ENCODE measurements at places on chromosomes 1 and 21. TPM values are rescaled to one million over a fixed set of nuclear protein-coding genes. Genes with fewer than 3 reads are reported as not detected.
A peak's percentile ranks its signal among the peaks of the same experiment; 100 is the strongest.

Gene PCP4L1
- 1.8 TPM for total RNA-seq

- DNase-seq, result no peak
Observed at GRCh38 chr1:8159470-8160024, 133.4 kb upstream of the ERRFI1 start.

GRCh38 chr1:82946096-82946605 is 1052.8 kb downstream of the TTLL7 start:
- peak; percentile 84 for DNase-seq

GRCh38 chr21:35150562-35151226 is 101.6 kb upstream of the RUNX1 start:
- DNase-seq, result no peak

GRCh38 chr1:196380316-196380715 is 227.9 kb downstream of the KCNT2 start:
- no peak for DNase-seq

DNA sequence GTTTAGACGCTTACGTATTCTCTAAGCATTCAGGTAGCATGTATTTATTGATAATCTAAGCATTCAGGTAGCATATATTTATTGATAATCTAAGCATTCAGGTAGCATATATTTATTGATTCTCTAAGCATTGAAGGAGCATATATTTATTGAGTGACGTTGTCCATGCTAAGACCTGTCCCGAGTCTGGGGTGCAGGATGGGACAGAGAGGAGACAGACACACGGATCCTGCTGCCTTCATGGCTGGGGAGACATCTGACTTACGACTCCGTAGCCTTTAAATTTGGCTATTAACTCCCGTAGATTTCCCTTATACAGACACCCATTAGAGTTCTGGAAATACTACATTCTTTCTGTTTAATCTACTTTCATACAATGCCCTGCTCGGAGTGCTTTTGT is 982 bp downstream of the SCCPDH start:
- no peak for DNase-seq

Gene ZNF683
- not detected for total RNA-seq

Gene GJC2
- total RNA-seq, result 1.2 TPM

- DNase-seq, result no peak
Observed at GRCh38 chr1:245942856-245943255, 564.2 kb downstream of the SMYD3 start.

- no peak for DNase-seq
Observed at GRCh38 chr1:214977700-214978374, 104.7 kb upstream of the KCNK2 start.

GRCh38 chr1:77846966-77847365 is 41.5 kb upstream of the NEXN start:
- no peak for DNase-seq

- no peak for DNase-seq
Observed at GRCh38 chr1:101652484-101652883, 344.2 kb downstream of the OLFM3 start.

Gene PCAT6
- not detected for total RNA-seq

- no peak for DNase-seq
Observed at GRCh38 chr1:209720826-209721225, 16.2 kb downstream of the HSD11B1 start.

GRCh38 chr1:232987774-232988140 is 37.3 kb downstream of the NTPCR start:
- no peak for DNase-seq

Gene CCDC190
- 0.49 TPM for total RNA-seq

GRCh38 chr1:74908797-74909196 is 175.8 kb downstream of the TYW3 start:
- no peak for DNase-seq

DNA sequence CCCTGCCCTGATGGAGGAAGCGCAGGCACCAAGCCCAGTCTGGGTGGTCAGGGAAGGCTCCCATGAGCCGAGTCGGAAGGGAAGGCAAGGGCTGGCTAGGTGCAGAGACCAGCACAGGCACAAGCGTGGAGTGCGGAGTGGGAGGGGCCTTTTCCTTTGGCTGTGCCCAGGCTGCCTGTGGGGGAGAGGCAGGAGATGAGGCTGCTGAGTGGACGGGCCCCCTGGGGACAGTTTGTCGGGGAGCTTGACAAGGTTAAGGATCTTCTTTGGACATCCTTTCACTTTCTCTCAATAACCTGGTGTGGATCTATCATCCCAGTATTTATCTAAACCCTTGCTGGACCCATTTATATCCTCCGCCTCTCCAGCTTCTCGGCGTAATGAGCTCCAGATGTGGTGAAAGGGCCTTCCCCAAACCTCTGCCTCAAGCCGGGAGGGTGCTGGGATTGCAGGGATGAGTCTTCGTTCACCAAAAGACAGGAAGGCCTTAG is 42.9 kb downstream of the EPHB2 start:
- DNase-seq, result peak; percentile 55

Gene FAM151A
- not detected for total RNA-seq

- no peak for DNase-seq
Observed at GRCh38 chr1:165896277-165896676, 68.9 kb downstream of the UCK2 start.

DNA sequence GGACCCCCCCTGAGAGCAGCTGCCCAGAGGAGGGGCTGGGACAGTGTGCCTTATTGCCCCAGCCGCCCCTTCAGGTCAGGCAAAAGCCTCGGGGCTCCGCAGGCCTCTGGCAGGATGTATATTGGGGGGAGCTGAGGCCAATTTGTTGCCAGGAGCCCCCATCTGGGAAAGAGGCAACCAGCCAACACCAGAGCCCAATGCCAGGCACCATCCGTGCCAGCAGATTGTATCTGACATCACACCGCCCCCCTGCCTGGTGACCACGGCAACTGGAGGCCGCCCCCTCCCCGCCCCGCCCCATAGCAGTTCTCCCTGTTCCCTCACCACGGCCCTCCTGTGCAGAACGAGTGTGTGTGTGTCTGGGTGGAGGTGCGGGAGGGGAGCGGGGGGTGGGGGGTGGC is 3.6 kb upstream of the PLEKHG5 start:
- no peak for DNase-seq

Gene FYB2
- total RNA-seq, result 0.30 TPM

DNA sequence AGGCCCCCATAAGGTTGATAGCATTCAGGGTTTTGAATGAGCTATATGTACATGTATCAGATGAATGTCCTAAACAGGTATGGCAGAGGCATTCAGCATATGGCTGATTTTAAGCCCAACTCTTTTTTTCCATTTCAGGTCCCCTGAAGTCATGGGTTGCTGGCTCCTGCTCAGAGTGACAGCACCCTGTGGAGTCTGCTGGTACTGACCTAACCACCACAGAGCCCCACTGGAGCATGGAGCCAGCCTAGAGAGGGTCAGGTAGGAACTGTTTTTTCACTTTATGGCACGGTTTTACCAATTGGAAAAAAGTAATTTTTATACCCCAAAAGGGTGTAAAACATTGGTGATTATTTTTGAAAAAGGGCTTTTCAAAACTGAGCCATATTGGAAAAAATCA is 82.5 kb upstream of the MPC2 start:
- DNase-seq, result no peak

GRCh38 chr1:65003316-65003664 is 36.9 kb upstream of the JAK1 start:
- DNase-seq, result no peak

DNA sequence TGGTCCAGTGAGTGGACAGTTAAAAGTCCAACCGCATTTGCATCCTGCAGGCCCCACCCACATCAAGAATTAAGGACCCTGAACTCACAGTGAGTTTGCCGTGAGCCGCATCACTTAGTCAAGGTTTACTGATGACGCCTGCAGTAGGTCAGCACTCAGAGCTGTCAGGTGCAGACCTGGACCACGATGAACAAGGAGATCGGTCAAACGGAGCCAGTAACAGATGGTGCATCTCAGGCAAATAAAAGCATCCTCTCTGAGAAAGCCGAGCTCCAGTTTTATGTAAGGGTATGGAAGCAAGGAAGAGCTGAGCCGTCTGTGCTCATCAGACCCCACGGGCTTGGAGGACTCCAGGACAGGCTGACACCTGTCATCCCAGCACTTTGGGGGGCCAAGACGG is 4.5 kb downstream of the PRDM15 start:
- DNase-seq, result no peak

Gene AMY1B
- total RNA-seq, result not detected

Measured in skin of body (tissue), 3 donors.